ENCODE measurements at places on chromosomes 1 and 21.

DNA sequence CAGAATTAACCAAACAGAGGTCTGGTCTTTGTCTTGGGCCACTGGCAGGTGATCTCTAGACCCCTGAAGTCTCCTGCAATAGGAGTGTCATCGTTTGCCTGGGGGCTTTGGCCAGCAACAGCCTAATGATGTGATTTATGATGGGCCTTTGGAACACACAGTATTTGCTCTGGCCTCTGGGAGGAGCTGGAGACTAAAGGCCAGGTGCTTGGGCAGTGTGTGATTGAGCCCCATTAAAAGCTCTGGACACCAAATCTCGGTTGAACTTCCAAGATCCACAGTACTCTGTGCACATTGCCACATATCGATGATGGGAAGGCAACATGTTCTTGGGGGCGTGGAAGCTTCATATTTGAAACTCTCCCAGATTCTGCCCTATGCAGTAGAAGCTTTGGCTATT is 32.0 kb upstream of the TLR5 start:
- DNase-seq: no peak
- H3K27ac ChIP-seq: no peak overlapping the region
- H3K36me3 ChIP-seq: no peaks in the 10 kb centered on the region

DNA sequence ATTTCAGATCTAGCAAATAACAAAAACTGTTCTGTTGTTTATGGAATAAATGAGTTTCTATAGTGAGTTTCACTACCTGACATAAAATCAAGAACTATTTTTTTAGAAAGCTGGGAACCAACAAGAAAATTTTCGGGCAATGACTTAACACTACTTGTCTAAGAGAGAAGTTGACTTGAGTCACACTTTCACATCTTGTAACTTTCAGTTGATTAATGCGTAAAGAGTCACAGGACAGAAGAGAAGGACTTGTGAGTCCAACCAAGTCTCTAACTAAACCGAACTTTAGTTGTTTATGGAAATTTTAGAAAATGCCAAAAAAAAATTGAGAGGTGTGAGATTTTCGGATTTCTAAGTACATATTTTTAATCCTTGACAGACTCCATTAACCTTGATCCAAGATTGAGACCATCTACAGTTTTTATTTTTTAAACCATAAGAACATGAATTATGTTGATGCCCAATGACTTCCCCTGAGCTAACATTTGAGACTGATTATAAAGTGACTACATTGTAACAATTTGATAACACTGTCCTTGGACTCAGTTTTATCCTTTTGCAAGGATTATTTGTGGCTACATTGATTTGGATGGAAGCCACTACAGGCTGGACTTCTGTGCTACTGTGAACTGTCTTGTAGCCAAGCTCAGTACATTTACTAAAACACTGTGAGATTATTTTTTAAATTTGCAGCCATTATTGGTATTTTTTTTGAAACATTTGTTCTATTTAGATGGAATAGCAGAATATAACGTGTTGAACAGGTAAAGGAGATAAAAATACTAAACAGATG is 284.0 kb downstream of the PTPRC start:
- peaks cover 74% of the 10 kb centered on the region for H3K4me1 ChIP-seq
- H3K27ac ChIP-seq: peak overlapping the region; percentile 45
- DNase-seq: no peak
- H3K27me3 ChIP-seq: no peaks in the 10 kb centered on the region
- H3K36me3 ChIP-seq: peaks cover 71% of the 10 kb centered on the region

GRCh38 chr1:23249787-23250454 is 32.6 kb upstream of the HTR1D start:
- no peaks in the 10 kb centered on the region for H3K36me3 ChIP-seq
- H3K27ac ChIP-seq: no peak overlapping the region
- H3K4me1 ChIP-seq: no peaks in the 10 kb centered on the region
- DNase-seq: no peak
- peaks cover 4% of the 10 kb centered on the region for H3K27me3 ChIP-seq

- no peak overlapping the region for H3K27ac ChIP-seq
- no peak overlapping the region for H3K4me3 ChIP-seq
- DNase-seq: no peak
These were observed 67.0 kb downstream of the XCL2 start for GRCh38 chr1:168476588-168477385.

Measured in activated CD8-positive, alpha-beta T cell treated with anti-CD3 and anti-CD28 coated beads, Interleukin-2, amount 10 ng/mL, durations not matched to agents 7 days and 5 days (primary cell).